ENCODE measurements at places on chromosomes 16 and 17.

DNA sequence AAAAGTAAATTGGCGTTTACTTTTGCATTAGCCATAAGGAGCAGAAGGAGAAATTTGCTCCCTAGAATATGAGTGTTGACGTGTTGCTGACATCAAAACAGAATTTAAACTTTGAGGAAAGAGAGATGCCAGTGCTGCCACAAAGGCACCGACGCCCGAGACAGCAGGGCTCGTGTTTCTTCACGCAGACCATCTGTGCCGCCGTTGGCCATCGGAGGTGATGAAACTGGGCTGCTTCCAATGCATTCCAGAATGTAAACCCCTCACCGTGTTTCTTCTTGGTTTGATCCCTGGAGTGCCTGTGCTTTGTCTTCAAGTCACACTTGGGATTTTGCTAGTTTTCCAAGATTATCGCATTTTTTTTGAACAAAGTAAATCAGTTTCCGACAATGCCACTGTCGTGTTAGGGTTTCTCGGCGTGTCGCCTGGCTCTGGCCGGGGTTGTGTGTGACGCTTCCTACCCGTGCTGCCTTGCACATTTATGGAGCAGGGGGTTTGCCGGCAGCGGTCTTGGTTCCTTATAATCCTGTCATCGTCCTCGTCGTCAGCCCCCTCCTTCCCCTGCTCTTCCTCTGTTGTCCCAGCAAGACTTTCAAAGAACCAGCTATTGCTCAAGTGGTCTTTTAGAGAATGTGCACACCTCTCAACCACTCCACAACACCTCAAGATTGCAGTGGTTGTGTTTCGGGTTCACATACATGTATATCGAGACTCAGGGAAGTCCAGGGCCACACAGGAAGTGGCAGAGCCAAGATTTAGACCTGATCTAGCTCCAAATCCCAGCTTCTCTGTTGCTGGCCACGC lies 103.9 kb downstream of the METRNL start:
- no peak for DNase-seq

GRCh38 chr16:24845726-24846547 lies at the start of gene SLC5A11:
Gene SLC5A11, plus strand, starts transcription at chr16:24845963. Its CDS starts 12,681 bp downstream, at chr16:24858644.
- DNase-seq = no peak

DNA sequence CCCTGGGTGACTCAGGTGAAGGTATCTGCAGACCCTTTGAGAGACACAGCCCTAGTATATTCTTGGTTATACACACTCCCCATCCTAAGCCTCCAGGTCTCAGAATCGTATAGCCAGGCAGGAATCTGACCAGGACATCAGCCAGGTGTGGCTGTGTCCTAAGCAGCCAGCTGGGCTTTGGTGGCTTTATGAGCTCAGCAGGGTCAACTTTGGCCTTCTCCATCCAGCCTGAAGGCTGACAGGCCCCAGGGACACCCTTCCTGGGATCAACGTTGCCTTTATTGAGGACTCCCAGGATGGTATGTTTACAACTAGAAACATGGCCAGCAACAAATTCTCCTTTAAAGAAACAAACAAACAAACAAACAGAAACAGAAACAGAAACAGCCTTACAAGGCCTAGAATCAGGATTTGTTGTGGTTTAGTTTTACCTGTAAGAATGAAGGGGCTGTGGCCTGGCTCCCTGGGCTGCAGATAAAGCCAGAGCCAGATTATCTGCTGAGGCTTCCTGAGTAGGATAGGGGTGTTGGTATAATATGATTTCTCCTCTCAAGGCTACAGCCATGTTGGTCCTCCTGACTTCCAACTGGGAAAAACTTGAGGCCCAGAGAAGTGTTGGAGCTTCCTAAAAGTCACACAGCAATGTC lies 8.5 kb downstream of the KIF19 start:
- DNase-seq = no peak

DNA sequence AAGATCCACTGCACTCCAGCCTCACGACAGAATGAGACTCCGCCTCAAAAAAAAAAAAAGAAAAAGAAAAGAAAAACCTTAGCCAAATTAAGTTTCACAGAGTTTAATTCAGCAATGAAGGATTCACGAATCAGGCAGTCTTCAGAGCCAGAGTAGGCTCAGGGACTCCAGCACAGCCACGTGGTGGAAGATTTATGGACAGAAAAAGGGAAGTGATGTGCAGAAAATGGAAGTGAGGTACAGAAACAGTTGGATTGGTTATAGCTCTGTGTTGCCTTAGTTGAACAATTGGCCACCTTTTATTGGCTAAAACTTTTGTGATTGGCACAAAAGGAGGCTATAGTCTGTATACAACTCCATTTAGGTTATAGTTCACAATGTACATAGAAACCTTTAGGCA lies 256.6 kb downstream of the HS3ST3B1 start:
- DNase-seq = no peak
